Fibroblast of lung (primary cell): ENCODE measurements at places on chromosomes 4 and X. TPM values are rescaled to one million over a fixed set of nuclear protein-coding genes. Genes with fewer than 3 reads are reported as not detected.

PCDH18 gene
- 194 and 203 TPM in 2 replicates for polyA plus RNA-seq

HS3ST1 gene
- 0.01 TPM in 2 replicates for polyA plus RNA-seq

MORF4L2 gene
- 814 and 948 TPM in 2 replicates for polyA plus RNA-seq

TEC gene
- polyA plus RNA-seq = 0.79 and 0.99 TPM in 2 replicates

DUSP21 gene
- not detected in 2 replicates for polyA plus RNA-seq

SH2D1A gene
- 0.08 TPM in 1 of 2 replicates, not detected in the other for polyA plus RNA-seq

ASB5 gene
- polyA plus RNA-seq = 0.30 and 1.0 TPM in 2 replicates

DNA sequence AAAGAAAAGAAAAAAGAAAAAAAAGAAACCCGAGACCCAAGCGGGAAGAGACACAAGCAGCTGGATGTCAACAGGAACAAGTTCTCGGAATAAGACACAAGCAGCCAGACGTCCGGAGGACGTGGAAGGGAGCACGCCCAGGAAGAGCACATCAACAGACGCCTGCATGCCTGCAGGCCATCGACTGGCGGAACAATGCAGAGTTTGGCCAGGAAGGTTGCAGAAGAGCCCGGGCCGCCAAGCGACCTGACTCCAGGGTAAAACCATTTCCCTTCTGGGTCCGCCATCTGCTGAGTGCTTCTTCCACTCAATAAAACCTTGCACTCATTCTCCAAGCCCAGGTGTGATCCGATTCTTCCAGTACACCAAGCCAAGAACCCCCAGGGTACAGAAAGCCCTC, 95.6 kb upstream of the PRR32 start:
- no peak for DNase-seq

DNA sequence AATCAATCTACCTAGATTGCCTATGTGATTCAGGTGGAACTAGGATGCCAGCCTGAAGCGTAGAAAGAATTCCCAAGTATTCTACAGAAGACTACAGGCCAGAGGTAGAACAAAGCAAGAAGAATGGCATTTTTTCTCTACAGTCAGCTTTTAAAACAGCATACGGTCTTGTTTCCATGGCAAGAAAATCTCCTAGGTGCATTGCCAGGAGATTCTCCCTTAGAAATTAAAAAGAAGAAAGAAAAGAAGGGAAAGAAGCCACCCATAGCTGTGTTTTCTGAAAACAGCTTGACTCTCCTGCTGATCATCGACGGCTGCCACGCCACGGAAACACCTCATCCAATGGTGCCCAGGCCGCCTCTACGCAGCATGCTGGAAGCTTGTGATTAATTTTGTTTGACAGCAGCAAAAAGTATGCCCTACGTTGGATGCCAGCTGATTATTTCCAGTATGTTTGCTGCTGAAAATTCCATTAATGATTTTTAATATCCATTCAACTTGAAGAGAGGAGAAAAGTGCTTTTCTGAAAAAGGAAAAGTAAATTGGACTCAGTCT, 24.1 kb downstream of the ANK2 start:
- no peak for DNase-seq

DNA sequence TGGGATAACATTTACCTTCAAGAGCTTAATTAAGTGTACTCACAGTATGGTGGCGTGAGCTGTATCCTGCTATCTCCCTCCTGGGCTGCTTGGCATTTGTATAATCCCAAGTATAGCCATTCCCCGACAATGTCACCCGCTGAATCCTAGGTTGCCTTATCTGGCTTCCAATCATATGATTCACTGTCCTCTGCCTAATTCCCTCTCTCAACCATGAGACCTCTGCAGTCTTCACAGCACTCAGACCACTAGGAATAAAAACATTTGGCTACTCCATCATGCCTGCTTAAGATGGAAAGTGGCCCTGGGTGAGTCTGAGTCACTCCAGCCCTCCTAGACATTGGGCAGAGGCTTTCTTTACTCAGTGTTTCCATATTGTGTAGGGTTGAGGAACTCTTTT, 28.9 kb upstream of the WDFY3 start:
- DNase-seq = peak; percentile 58

- DNase-seq = peak; percentile 39
Measured at GRCh38 chr4:101230801-101231426, 116.4 kb downstream of the PPP3CA start.

DNA sequence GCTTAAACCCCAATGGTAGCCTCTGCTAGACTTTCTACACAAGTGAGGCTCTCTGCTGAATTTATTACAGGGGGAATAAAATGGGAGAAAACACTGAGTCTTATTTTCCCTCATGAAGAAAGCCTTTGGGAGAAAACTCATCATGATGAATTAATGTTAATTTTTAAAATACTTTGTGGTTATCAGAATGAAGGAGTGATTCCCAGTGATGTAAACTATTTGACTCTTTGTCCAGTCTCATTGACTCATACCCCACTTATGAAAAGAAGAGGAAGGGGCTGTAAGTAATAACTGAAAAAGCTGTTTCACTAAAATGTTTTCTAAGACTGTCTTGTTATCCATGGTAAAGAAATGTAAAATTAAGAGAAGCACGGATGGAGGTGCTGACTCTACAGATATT, 208.8 kb downstream of the GRIA3 start:
- DNase-seq = no peak

DNA sequence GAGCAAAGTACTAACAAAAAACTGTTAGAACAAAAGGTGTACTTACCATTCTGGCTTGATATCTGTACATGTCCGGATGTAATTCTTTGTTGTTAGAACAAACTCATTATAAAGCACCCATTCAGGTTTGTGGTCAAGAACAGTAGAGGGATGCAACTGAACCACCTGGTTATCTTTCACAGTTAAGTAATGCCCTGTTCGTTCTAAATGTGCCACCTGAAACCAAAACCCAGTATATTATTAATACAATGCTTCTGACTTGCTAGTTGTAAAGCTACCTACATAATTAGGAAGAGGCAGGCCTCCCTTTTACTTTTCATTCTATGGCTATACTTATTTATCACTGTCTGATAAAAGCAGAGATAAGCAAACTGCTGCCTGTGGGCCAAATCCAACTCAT, 54.8 kb downstream of the DHX15 start:
- DNase-seq = no peak

DNA sequence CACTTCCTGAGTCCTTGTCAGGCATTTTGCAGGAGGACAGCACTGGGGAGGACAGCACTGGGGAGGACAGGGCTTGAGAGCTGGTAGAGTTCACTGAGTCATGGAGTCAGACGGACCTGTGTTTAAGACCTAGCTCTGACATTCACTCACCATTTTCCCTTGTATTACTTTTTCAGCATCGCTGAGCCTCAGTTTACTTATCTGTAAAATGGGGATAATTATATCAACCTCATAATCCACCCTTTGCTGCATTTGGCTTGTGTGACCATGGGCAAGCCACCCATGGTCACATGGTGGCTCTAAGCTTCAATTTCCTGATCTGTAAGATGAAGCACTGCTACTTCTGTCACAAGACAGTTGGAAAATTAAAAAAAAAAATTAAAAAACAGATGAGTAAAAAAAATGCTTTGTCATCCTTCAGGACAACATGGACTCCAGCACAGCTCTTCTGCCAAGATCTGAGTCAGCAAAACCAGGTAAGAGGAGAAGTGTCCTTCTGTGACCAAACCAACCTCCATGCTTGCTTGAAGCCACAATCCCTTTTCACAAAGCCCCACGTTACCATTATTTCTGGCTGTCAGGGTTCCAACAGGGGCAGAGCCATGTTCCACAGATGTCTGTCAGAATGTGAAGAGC, 275.5 kb downstream of the RAB28 start:
- no peak for DNase-seq

- DNase-seq = peak; percentile 65
Measured at GRCh38 chrX:110280954-110281353, 36.9 kb downstream of the AMMECR1 start.

DNA sequence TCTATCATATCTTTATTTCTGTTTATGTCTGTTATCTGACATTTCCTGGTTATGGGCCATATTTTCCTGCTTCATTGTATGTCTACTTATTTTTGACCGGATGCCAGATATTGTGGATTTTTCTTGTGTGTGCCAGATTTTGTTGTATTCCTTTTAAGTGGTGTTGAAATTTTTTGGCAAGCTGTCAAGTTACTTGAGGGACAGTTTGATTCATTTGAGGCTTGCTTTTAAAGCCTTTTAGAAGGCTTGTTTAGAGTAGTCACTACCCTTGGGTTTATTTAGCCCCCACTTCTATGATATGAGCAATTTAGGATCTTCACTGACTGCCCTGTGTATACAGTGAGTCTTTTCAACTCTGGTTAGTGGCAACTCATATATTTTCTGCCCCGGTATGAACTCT, 29.2 kb upstream of the NPY2R start:
- DNase-seq = peak; percentile 80

DNA sequence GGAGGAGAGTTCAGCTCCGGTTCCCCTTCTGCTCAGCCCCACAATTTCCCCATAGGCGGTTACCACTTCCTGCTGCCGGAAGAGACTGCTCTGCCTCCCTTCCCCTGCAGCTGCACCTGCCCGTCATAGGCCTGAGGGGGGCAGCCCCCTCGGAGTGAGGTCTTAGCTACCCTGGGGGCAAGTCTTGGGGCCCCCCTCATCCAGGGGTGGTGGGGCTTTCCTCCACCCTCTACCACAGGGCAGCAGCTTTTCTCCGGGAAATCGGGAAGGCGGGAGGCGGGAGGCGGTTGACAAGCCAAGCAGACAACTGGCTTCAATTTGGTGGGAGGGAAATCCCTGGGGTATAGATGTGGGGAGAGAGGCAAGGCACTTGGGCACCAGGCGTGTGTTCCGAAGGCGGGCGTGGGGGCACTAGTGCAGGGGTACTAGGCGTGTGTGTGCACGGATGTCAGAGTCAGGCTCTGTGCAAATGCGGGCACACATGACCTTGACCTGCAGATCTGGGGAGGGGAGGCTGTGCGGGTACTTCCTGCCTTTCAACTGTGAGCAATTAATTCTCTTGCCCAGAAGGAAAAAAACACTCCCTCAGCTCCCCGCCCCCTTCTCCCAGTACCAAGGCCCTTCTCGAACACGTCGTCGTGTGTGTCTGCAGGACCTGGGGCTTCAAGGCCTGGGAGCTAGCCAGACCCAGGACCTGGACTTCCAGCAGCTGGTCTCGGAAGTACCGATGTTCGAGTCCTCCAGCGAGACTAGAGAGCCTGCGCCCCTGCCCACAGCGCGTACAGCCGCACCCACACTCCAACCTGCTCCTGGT, 1.0 kb upstream of the ARHGAP4 start:
- peak; percentile 30 for DNase-seq

DNA sequence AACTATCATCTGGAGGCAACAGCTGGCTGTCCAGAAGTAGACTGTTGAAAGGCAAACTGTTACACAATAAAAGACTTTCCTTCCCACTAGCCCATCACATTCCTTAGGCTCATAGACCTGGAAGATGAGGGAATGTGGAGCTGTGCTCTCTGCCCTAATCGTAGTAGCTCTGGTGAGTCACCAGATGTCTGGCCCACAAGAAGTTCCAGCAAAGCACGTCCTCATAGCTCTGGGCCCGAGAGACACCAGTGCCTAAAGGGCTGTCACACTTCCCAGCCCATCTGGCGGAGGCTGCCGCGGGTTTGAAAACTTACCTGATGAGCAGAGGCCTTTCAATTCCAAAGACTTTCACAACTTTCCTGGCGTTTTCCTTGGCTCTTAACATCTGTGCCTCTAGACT, 81.7 kb upstream of the STOX2 start:
- peak; percentile 85 for DNase-seq

DNA sequence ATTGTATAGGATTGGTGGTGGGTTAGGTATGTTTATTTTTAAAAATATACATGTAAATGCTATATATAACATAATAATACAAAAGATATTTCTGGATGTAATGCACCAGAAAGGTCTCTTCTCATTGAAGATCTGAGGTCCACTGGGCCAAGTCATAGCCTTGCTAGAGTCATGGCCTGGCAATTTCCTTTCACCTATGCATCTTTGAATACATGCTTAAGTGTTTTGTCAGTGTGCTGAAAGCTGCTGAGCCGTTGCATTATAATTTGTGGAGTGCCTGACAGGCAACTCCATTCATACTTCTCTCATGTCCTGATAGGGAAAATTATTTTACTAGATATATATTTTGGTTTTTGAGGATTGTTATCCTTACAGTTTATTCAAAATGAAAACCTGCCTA, 410.2 kb upstream of the CT83 start:
- DNase-seq = no peak
